ENCODE measurements at places on chromosomes 6 and 20.

DNA sequence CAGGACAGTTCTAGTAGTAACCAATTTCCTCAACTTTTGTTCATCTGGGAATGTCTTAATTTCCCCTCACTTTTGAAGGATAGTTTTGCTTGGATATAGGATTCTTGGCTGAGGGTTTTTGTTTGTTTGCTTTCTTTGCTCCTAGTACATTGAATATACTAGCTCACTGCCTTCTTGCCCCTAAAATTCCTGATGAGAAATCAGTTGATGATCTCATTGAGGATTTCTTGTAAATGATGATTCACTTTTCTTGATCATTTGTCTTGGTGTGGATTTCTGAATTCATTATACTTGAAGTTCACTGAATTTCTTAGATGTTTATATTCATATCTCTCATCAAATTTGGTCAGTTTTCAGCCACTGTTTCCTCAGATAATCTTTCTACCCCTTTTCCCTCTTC, 49.1 kb upstream of the PRDM1 start:
- ATAC-seq: no peak

GRCh38 chr6:69816569-69816968, 19.8 kb upstream of the LMBRD1 start:
- ATAC-seq: no peak

DNA sequence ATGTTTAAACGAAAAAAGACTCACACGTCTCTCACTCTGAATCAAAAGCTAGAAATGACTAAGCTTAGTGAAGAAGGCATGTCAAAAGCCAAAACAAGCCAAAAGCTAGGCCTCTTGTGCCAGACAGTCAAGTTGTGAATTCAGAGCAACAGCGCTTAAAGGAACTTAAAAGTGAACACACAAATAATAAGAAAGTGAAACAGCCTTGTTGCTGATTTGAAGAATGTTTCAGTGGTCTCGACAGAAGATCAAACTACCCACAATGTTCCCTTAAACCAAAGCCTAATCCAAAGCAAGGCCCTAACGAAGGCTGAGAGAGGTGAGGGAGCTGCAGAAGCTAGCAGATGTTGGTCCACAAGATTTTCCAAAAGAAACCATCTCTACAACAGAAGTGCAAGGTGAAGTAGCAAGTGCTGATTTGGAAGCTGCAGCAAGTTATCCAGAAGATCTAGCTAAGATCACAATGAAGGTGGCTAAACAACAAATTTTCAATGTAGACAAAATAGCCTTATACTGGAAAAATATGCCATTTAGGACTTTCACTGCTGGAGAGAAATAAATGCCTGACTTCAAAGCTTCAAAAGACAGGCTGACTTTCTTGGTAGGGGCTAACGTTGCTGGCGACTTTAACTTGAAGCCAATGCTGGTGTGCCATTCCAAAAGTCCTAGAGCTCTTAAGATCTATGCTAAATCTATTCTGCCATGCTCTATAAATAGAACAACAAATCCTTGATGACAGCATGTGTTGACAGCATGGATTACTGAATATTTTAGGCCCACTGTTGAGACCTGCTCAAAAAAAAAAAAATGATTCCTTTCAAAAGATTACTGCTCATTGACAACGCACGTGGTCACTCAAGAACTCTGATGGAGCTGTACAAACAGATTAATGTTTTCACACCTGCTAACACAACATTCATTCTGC, 40.3 kb downstream of the SEC63 start:
- ATAC-seq: no peak

DNA sequence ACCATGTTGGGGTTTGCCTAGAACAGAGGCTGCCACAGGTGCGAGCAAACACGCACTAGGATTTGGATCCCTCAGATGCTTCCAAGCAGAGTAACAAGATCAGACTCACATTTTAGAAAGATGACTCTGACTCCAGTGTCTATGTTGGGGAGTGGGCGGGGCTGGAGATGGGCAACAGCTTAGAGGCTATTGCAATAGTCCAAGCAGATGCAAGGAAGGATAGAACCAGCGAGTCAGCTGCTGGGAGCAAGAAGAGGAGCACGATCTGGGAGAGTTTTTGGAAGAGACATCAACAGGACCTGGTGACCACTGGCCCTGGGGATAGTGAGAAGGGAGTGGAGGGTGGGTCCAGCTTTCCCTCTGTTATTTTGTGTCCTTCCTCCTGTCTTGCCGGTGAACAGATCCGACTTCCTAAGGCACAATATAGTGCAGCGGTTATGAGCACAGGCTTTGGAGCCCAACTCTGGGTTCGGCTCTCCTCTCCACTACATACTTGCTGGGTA, 52.7 kb downstream of the FGD2 start:
- ATAC-seq: no peak

GRCh38 chr20:43799150-43799711, 72.4 kb upstream of the GTSF1L start:
- ATAC-seq: no peak

GRCh38 chr20:41394081-41394480, 27.5 kb upstream of the EMILIN3 start:
- ATAC-seq: no peak

GRCh38 chr6:37074053-37074827, 68.8 kb downstream of the FGD2 start:
- ATAC-seq: peak; percentile 74

GRCh38 chr20:51470907-51471411, 71.6 kb downstream of the NFATC2 start:
- no peak for ATAC-seq

DNA sequence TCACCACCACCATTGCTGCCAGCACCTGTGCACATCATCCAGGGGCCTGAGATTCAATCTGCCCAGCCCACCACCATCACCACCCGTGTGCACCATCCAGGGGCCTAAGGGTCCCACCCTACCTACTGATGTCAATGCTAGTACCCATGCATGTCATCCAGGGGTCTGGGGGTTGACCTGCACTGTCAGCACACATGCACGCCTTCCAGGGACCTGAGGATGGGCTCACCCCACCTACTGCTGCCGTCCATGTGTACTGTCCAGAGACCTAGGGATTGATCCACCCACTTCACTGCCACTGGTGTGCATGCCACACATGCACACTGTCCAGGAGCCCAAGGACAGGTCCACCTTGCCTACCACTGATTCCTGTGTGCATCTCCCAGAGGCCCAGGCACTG, 11.9 kb upstream of the OXT start:
- no peak for ATAC-seq

DNA sequence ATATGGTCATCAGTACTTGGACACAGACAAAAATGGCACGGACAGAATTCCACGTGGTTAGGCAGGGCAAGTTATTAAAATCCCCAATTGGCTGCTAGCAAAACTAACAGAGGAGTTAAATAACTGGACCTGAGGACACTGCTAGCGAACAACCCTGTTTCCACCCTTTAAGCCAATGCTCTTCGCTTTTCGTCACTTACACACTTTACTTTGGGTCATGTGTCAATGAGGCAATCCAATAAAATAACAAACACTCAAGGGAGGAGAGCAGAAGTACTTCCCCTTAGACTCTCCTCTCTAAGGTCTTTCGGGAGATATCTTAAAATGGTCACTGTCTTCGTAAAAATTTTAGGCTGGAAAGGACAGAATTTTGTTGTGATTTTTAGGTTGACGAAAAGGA, 68.6 kb downstream of the LCA5 start:
- ATAC-seq: no peak

GRCh38 chr20:51800060-51800871, 2.1 kb downstream of the SALL4 start:
- peak; percentile 51 for ATAC-seq

GRCh38 chr6:82750556-82750955, 315.1 kb downstream of the UBE3D start:
- ATAC-seq: no peak

- ATAC-seq: no peak
These were observed 97.7 kb upstream of the VGLL2 start for GRCh38 chr6:117167520-117168271.

GRCh38 chr20:54103762-54104600, 33.6 kb upstream of the BCAS1 start:
- no peak for ATAC-seq

DNA sequence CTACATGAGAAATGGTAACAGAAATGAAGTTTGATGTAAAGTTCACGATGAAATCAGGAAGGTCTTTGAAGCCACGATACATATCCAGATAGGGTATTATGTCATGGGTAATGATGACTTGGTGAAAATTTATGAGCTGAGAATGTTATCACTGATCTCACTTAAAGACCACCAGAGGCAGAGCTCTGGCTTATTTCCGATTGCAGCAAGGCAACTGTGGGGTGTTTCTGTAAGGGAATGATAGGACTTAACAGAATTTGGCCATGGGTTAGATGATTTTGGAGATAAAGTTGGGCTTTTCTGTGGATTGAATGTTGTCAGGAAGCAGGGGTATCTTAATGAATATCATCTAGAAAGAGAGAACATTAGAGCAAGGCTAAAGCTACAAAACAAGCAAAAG, 508.4 kb downstream of the HDGFL1 start:
- no peak for ATAC-seq

DNA sequence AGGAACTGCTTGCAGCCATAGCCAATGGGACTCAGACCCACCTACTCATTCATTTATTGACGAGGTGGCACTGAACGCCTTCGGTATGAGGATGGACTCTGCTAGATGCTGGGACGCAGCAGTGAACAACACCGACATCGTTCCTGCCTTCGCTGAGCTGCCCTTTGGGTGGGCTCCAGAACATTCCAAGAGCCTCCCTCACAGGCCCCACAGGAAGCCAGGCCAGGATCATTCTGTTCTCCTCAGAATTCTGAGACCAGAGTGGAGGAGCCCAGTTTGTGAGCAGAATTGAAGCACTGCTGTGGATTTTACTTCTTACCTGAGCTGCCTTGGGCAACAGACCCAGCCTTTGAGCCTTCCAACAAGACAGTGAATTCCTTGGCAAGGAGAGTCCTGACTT, 82.1 kb downstream of the KCNB1 start:
- peak; percentile 83 for ATAC-seq

GRCh38 chr6:26342106-26343004, 22.6 kb upstream of the BTN3A2 start:
- ATAC-seq: no peak

DNA sequence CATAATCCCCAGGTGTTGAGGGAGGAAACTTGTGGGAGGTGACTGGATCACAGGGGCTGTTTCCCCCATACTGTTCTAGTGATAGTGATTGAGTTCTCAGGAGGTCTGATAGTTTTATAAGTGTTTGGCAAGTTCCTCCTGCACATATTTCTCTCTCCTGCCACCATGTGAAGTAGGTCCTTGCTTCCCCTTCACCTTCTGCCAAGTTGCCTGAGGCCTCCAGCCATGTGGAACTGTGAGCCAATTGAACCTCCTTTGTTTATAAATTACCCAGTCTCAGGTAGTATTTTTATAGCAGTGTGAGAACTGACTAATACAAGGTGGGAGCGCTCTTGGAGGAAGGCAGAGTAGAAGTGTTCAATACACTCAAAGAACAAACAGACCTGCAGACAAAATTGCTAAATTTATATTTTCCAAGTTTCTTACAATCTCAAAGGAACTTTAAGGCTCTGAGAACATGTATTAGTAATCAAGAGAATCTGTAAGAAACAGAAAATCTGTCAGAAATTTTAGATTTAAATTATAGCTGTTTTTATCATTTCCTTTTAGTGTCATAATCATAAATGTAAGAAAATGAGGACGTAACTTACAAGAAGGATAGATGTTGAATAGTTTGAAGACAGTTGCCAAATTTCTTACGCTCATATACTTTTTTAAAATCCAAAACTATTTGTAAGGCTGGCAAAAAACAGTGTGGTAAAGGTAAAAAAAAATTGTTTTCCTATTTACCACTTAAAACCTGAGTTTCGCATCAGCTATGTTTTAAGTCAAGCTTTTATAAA, 77.7 kb downstream of the ASCC3 start:
- ATAC-seq: no peak

GRCh38 chr6:113362301-113363047, 494.7 kb upstream of the MARCKS start:
- no peak for ATAC-seq

GRCh38 chr6:7052443-7053011, 55.2 kb upstream of the RREB1 start:
- peak; percentile 52 for ATAC-seq

DNA sequence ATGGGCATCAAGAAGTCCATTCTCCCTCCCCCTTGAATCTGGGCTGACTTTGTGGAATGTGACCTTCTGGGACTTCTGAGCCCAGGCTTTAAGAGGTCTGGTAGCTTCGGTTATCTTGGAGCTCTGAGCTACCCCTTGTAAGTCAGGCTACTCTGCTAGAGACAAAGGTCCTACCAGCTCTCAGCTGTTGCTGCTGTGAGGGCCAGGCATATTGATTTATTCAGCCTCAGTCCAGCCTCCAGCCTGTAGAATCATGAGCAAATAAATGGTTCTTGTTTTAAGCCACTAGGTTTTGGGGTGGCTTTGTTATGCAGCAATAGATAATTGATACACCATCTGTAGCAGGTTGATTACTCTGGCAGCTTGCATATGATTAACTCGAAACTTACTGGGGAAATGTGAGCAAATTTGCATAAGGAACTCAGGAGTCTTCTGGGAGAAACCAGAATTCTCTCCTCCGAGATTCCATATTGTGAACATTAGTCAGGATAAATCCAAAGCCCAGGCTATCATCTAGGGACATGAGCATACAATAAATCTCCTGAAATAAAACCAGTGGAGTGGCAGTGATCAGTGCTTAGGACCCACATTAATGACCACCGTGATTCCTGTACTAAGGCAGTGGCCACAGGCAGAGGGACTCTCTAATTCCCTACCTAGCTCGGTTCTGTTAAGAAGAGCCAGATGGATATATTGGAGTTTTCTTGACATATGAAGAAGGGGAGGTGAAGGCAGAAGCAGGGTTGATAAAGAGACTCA, 336.1 kb downstream of the CDC5L start:
- no peak for ATAC-seq

DNA sequence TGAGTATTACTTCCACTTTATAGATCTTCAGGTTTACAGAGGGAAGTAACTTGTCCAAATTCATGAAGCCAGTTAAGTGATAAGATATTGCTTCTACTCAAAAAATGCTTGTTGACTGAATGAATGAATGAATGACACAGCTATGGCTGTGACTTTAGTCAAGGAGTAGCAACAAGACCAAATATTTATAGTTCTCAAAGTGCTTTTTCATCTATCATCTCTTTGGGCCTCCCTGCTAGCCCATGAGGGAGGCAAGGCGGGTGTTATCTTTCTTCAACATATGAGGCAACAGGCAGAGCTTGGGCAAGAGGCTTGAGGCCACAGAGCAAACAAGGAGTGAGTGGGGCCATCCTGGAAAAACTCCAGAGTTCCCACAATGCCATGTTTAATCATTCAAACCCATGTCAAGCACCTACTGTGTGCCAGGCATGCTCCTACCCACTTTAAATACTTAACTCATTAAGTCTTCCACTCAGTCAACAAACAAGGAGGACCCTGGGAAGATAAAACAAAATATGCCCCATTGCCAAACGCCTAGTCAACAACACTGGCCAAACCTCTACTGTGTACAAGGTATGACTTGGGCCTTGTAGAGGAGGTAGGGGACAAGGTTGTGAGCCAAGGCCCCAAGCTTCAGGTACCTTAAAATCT, 15.9 kb downstream of the BCL2L1 start:
- ATAC-seq: peak; percentile 39
